ENCODE measurements at places on chromosomes 11 and 22. TPM values are rescaled to one million over a fixed set of nuclear protein-coding genes. Genes with fewer than 3 reads are reported as not detected.

DNA sequence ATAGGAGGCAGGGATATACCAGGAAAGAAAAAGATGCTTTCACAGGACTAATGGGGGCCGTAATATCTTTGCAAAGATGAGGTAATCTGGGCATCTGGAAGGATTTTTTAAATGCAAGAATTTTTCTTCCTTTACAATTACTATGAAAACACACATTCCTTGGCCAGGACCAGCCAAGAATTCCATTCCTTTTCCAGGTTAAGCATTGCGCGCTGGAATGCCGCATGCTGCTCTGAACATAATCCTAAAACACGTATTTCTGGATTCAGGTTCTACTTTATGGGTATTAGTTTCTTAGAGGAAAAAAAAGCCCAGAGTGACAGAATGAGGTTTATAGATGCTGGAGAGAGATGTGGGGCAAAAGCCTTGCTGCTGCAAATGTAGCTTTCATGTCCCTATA is 99.4 kb upstream of the SORL1-AS1 start:
- no peak for DNase-seq

- no peak for DNase-seq
Measured at GRCh38 chr11:30186748-30187147, 44.1 kb upstream of the FSHB start.

GRCh38 chr11:69699213-69699612 is 4.6 kb downstream of the FGF19 start:
- no peak for DNase-seq

DNA sequence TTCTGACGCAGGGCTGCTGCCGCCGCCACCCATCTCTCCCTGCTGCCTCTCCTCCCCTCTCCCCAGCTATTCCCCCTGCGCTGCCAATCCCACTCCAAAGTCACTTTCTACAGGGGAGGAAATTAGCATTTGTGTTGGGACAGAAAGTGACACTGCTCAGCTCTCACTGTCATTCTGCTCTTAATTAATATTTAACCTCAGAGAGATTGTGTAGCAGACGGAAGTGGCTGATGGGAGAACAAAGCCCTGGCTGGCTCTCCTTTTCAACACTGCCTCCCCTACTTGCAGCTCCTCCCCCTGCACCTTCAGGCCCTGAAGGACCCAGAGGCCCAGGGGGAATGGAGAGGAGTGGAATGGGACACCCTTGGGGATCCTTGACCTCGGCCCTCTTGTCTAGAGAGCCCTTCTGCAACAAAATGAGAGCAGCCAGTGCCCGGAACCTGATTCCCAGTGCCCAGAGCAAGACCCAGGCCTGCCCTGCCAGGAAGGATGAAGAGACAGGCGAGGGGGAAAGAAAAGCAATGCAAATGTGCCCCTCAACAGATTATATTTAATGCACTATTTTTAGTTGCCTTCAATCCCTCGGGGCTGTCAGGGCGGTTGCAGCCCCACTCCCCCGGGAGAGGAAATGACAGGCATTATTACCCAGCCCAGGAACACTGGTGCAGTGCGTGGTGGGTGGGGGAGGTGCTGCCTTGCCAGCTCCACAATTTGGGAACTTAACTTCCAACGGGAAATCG is 14.6 kb upstream of the NRGN start:
- no peak for DNase-seq

GRCh38 chr11:80424012-80424695 is 983.3 kb upstream of the TENM4 start:
- no peak for DNase-seq

- DNase-seq: no peak
Measured at GRCh38 chr11:101096036-101096704, 33.4 kb downstream of the PGR start.

DNA sequence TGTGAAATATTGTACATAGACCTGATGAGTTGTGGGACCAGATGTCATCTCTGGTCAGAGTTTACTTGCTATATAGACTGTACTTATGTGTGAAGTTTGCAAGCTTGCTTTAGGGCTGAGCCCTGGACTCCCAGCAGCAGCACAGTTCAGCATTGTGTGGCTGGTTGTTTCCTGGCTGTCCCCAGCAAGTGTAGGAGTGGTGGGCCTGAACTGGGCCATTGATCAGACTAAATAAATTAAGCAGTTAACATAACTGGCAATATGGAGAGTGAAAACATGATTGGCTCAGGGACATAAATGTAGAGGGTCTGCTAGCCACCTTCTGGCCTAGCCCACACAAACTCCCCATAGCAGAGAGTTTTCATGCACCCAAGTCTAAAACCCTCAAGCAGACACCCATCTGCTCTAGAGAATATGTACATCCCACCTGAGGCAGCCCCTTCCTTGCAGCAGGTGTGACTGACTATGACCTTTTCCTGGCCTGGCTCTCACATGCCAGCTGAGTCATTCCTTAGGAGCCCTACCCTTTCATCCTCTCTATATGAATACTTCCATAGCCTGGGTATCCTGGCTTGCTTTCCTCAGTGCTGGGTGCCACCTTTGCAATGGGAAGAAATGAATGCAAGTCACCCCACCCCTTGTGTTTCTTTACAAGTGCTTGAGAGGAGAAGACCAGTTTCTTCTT is 12.3 kb downstream of the PIK3IP1 start:
- DNase-seq: no peak

DNA sequence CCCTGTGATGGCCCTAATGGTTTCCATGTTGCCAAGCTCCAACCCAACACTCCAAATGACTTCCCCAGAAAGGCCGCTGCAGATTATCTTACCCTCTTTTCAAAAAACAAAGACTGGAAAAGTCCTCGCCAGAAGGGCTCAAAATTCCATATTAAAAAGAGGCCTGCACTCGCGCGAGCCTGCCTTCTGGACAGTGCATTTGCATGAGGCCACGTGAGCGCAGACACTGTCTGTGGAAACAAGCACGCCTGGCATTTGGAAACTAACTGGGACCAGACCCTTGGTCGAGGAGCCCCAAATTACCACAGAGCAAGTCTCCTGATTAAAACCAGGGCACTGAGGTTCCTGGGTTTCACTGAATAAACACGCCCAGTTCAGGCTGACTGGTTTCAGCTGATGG is 42.9 kb downstream of the ABTB2 start:
- no peak for DNase-seq

DNA sequence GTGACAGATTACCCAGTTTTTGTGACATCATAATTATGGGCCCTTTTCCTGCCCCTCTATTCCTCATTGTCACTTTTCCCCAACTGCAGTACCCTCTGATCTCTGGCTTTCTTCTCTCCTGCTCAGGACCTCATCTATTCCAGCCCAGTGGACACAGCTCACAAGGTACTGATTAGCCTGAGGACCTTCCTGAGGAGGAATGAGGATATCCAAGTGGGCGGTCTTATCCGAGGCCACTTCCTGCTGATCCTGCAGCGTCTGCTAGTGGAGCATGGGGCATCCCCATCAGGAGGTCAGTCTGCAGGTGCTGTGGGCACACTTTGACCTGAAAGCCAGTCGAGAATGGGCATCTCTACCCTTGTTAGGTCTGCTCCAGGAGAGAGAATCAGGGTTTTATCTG is 24.5 kb upstream of the CCDC134 start:
- no peak for DNase-seq

- DNase-seq: peak; percentile 73
Measured at GRCh38 chr22:41998361-41999261, at the start of gene WBP2NL. Gene WBP2NL (plus strand): TSS chr22:41998788. CDS start chr22:41998819, 31 bp downstream.

Gene MYEOV
- 0.44 TPM for polyA plus RNA-seq

GRCh38 chr11:14308114-14308896 is 50.7 kb downstream of the RRAS2 start:
- DNase-seq: peak; percentile 37

GRCh38 chr22:30598986-30599385 is 7.3 kb upstream of the PES1 start:
- DNase-seq: no peak

Gene LRRC75B
- 6.4 TPM for polyA plus RNA-seq

Gene WNT11
- polyA plus RNA-seq: 13.2 TPM

GRCh38 chr11:45644981-45645889 is 20.2 kb downstream of the CHST1 start:
- no peak for DNase-seq

DNA sequence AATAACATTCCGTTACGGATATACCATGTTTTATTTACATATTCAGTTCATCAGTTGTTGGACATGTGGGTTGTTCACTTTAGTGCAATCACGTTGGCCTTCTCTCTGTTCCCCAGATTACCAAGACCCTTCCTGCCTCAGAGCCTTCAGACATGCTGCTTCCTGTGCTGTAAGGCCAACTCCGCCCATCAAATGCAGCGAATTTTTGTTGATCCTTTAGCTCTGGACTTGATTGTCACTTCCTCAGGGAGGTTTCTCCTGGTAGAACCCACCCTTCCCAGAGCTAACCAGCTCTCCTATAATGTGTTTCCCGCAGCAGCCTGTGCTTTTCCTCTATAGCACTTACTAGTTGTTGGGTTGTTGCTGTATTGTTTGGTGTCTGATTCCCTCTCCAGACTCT is 39.4 kb downstream of the SWAP70 start:
- DNase-seq: peak; percentile 21

DNA sequence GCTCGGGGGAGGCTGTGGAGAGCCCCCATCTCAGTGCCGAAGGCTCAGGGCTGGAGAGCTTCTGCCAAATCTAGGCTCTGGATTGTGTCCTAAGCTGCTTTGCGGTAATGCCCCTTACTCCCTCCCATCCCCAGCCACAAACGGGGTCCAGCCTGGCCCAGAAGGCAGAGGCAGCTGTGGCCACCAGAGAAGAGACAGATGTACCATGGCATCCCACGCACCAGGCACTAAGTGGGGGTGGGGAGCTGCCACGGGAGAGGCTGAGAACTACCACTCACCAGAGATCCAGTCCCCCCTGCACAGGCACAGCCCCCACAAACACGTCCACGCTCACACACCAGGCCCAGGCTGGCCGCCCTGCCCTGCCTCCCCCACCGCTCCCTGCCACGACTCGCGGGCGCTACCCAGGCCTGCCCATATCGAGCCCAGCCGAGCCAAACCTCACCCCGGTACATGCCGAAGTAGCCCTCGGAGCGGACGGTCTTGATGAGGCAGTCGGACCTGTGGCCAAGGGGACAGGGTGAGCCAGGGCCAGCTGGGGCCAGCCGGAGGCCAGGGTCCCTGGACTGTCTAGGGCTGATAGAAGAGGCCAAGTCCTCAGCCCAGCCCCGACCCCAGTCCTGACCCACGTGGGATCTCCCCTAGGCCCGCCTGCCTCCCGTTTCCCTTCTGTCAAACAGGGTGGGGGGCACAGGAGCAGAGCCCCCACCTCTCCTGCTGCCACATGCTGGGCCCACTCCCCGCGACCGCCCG is 3.9 kb downstream of the SLC25A22 start:
- DNase-seq: no peak

DNA sequence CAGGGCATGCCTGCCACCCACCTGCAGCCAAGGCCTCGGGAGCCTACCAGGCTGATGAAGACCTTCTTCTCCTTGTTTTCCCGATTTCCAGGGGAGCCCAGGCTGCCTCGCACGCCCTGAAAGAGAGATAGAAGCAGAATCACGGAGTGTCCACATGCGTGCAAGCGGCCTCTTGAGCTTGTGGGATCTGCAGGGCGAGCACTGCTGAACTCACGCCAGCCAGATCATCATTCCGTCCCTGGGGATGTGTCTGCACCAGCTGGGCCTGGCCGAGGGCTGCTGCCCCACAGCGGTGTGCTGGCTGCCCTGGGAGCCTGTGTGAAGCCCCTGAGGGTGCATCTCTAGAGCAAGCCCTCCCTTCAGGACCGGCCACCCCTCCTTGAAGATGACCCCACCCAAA is 17.9 kb downstream of the USH1C start:
- DNase-seq: no peak

- peak; percentile 75 for DNase-seq
Measured at GRCh38 chr11:62081378-62082291, 42.2 kb upstream of the INCENP start.

Gene KLHL35
- polyA plus RNA-seq: 2.3 TPM

Gene KCNK4
- not detected for polyA plus RNA-seq

Gene SLC22A25
- polyA plus RNA-seq: not detected

Gene DLG2
- polyA plus RNA-seq: 9.9 TPM

- DNase-seq: no peak
Measured at GRCh38 chr11:115506954-115507675, 2.9 kb upstream of the CADM1 start.

Gene FUT4
- polyA plus RNA-seq: 7.1 TPM

- DNase-seq: no peak
Measured at GRCh38 chr11:15295695-15296094, 181.0 kb downstream of the INSC start.

- peak; percentile 5 for DNase-seq
Measured at GRCh38 chr11:6298605-6299004, 21.7 kb downstream of the CAVIN3 start.

Gene KCNQ1
- polyA plus RNA-seq: 2.9 TPM

DNA sequence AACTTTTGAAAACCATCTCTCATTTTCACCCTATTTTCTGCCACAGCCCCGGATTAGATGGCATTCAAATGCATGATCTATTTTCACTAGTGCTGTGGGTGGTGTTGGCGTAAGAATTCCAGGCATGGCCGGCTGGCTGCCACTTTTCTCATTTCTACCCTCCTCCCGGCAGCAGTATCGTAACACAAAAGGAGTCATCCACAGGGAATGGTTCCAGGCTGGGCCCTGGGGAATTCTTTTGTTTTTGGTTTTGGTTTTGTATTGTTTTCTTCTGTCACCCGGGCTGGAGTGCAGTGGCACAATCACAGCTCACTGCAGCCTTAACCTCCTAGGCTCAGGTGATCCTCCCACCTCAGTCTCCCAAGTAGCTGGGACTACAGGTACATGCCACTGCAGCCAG is 13.8 kb downstream of the JAML start:
- DNase-seq: no peak

DNA sequence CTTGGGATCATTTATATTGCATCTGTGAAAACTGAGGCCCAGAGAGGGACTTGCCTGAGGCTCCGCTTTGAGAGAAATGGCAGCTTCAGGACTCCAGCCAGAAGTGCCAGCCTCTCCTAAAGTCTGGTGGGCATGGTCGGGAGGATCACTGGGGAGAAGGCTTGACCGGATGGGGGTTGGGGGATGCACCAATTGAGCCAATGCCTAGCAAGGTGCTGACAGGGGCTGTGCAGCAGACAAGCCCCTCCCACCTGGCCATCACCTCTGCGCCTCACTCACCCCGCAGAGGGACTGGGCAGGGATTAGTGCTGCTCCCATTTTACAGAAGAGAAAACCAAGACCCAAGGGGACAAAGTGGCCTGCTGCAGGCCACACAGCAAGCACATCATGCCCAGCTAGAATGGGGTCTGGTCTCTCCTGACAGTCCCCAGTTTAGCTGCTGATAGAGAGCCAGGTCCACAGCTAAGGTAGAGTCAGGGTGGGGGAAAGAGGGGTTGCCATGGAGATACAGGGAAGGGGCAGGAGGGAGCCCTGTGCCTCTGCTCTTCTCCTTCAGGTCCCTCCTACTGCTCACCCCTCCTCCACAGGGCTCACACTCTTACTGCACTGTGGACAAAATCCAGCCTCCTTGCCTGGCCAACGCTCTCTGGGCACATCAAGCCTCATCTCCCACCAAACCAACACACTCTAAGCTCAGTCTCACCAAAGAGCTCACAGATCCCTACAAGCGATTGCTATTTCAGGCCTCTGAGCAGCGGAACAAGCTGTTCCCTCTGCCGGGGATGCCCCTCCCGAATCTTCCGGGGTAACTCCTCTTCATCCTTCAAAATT is 29.5 kb downstream of the TEF start:
- DNase-seq: no peak

- DNase-seq: no peak
Measured at GRCh38 chr22:41885516-41885915, 29.4 kb downstream of the SHISA8 start.

- no peak for DNase-seq
Measured at GRCh38 chr11:112583261-112583893, 322.7 kb upstream of the PLET1 start.
